ENCODE measurements at places on chromosomes 1 and 21.

DNA sequence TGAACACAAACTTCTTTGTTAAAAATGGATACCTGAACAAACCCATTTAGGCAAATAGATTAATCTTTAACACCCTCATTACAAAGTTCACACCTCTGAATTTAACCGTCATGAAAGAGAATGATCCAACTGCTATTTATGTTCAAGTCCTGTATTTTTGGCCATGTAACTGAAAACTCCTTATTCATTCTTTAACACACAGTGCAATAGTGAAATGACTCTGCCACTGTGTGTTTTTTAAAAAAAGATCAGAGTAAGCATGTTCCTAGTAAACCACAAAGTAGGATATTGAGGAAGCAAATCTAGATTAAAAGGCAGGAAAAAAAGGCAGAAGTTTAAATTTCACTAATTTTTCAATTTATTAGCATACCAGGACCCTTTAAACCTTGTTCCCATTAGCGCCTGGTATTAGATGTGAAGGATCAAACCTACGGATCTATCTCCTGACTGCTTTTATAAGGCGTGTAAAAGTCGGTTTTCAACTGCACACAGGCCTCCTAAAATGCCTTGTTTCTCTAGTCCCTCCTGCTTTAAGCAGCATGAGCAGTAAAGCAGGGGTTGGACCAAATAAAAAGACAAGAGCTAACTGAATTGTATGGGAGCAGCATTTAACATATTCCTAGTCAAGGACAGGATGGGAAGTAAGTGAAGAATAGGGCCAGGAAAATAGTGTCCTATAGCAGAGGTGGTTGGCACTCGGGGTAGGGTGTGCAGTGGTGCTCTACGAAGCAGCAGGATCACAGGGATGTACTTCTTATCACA is 33.4 kb downstream of the NUCKS1 start:
- no peak for DNase-seq

DNA sequence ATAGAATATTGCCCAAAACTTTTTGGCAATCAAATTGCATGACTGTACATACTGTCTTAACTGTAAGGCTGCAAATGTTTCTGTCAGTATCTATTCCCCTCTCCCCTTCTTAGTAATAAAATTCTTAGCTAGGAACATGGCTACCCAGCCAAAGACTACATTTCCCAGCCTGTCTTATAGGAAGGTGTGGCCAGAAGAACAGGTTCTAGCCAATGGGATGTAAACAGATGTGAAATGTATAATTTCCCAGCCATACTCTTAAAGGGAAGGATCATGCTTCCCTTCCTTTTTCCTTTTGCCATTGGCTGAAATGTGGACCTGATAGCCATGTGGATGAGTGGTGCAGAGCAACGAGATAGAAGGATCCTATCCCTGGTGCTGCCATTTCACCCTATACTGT is 7.0 kb upstream of the HIVEP3 start:
- DNase-seq, result no peak

DNA sequence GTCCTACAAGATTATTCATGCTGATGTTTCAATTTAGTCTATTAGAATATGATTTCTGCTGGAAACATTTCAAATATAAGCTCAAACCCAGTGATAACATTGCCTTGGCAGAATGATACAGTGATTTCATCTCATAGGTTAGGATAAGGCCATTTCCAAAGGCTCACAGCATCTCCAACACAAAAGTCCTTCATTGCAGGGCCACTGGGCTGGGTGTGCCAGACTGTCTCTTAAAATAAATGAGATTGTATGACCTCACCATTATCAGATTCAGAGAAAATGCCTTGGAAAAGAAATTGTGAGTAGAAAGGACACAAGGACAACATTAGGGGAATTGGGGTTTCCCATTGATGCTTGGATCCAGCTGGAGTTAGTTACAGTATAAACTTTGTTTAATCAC is 30.4 kb downstream of the NGF start:
- DNase-seq, result no peak

GRCh38 chr1:22953740-22954141 is 18.9 kb downstream of the LACTBL1 start:
- no peak for DNase-seq

DNA sequence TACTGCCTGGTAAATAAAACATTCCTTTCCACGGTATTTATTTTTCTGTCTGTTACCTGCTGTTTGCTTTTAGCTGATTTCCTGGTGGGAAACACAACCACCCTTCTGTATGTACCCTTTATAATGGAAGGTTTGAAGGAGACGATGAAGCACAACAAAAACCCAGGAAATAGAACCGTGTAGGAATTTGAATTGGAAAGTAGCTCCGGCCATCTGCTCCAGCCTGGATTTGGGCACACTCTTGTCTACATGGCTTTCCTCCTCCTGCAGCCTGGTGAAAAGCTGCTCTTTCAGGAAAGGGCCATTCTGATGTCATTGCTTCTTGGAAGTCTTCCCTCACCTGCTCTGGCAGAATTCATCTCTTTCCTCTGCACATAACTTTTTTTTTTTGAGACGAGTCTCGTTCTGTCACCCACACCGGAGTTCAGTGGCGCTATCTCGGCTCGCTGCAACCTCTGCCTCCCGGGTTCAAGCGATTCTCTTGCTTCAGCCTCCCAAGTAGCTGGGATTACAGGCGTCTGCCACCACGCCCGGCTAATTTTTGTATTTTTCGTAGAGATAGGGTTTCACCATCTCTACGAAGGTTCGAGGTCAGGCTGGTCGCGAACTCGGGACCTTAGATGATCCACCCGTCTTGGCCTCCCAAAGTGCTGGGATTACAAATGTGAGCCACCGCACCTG is 2.7 kb downstream of the AK4 start:
- no peak for DNase-seq

- DNase-seq, result no peak
Observed at GRCh38 chr21:25568246-25568645, 39.0 kb downstream of the MRPL39 start.

- peak; percentile 43 for DNase-seq
Observed at GRCh38 chr21:42865776-42866160, 13.6 kb downstream of the WDR4 start.

DNA sequence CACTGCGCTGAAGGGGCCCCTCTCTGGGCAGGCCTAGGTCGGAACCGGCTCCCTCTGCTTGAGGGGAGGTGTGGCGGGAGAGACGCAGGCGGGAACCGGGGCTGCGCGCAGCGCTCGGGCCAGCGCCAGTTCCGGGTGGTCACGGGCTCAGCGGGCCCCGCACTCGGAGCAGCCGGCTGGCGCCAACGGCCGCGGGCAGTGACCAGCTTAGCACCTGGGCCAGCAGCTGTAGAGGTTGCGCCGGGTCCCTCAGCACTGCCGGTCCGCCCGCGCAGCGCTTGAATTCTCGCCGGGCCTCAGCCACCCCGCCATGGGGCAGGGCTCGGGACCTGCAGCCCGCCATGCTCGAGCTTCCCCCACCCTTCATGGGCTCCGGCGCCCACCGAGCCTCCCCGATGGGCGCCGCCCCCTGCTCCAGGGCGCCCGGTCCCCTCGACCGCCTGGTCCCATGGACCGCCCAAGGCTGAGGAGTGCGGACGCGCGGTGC is 254.6 kb downstream of the COL11A1 start:
- no peak for DNase-seq

DNA sequence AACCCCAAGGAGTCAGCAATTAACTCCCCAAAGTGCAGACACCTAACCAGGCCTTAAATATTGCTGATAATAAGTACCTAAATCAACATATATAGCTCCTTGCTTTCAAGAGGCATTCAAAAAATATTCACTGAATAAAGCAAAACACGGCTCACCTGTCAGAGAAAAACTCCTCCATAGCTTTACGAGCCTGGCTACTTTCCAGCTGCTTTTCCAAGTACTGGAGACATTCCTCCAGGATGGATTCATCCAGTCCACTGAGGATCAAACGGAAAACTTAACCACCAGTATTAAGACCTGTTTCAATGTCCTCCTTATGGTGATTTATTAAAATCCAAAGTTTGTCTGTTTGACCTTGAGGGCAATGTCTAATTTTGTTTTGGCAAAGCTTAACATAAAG is 44.6 kb downstream of the UBR4 start:
- no peak for DNase-seq

- DNase-seq, result no peak
Observed at GRCh38 chr1:207131163-207131562, 27.1 kb downstream of the C4BPA start.

DNA sequence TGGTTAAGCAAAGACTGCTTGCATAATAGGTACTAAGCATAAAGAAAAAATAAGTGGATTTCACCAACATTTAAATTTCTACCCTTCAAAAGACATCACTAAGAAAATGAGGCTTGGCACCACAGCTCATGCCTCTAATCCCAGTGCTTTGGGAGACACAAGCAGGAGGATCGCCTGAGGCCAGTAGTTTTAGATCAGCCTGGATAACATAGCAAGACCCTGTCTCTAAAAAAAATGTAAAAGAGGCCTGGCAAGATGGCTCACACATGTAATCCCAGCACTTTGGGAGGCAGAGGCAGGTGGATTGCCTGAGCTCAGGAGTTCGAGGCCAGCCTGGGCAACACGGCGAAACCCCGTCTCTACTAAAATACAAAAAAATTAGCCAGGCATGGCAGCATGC is 73.0 kb downstream of the PIGK start:
- DNase-seq, result no peak

DNA sequence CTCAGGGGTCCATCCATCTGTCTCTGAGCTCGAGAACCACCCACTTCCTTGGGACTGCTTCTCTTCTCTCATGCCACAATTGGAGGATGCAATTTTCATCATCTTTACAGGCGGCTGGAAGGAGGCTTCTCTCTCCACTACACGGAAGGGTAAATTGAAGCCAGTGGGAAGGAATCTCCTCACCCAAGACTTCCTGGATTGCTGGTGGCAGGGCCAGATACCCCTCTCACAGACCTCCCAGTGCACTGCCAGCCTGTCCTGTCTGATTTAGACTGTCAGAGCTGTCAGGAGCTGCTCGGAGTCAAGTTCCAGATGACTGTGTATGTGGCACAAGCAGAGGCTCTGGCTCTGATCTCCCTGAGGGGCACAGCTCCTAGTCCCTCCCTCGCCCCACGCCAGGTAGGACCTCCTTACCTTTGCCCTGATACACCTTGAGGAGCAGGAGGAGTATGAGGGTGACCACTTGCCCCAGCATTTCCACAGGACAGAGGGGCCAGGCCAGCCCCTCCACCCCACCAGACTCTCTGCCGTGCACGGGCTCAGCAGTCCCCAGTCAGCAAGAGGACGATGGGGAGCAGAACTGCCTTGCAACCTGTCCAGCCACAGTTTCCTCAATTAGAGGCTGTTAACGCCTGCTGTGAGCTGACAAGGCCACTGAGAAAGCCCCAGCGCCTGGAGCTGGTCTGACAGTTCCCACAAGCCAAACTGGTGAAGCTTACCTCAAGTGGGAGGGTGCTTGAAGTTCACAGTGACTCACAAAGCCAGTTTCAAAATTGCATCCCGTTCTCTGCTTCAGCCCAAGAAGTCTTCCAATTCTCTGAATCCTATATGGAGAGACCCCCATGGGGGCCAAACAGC is at the start of gene CD244:
TSS of gene CD244 (minus strand) at position 685 of the 858 bp plus-strand sequence. CDS start at position 475, 210 bp downstream.
- no peak for DNase-seq

- DNase-seq, result no peak
Observed at GRCh38 chr1:185735701-185736064, 1.5 kb downstream of the HMCN1 start.

- DNase-seq, result no peak
Observed at GRCh38 chr1:9628541-9629444, 22.7 kb upstream of the PIK3CD start.

DNA sequence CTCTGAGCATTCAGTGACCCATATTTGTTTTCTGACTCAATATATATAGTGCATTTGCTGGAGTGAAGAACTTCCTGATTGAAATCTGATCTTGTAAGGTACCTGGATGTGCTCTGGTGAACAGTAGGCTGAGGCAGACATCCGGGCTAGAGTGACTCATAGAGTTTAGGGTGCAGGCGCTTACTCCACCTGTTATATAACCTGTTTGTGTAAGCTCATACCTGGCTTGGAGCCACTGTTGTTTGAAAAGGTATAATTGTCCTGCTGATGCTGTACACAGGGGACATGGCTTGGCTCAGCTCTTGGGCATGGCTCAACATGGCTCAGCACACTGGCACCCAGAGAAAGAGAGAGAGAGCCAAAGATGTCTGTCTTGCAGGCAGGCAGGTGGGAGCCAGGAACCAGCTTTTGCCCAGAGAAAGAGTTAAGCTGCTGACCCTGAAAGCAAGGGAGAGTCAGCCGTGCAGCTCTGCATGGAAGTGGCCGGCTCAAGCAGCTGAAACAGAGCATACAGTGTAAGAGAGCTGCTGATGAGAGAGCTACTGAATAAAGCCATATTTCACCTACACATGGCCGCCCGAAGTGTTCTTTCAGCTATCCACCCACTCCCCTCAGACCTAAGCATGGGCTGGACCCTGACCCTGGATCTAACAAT is 43.2 kb downstream of the GJA5 start:
- DNase-seq, result peak; percentile 21

DNA sequence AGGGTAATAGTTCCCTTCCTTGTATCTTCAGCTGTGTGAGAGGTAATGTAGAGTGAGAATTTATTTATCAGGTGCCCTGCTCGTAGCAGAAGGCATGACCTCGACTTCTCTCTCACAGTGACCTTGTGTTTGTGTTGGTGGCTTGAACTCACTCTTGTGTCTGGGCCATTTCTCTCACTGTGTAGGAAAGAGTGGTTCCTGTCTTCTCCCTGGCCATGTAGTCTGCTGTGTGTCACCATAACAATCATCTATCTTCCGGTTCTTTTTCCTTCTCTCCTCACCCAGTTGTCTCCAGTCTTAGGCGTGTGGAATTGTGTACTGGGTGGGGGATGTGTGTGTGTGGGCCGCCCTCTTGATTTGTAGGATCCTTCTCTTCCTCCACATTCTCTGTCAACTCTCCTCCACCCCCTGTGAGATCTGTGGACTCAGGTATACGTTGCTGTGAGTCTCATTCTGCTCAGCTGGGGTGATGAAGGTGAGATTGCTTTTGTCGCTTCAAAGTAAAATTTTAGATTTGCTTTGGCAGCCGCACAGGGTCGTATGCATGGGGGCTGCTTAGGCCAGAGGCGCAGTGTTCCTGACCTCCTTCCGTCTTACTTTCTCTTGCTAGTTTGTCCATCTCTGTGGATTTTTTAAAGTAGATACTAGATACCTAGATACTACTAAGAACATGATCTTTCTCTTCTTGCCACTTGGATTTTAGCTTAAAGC is 31.6 kb downstream of the MAPKAPK2 start:
- no peak for DNase-seq

DNA sequence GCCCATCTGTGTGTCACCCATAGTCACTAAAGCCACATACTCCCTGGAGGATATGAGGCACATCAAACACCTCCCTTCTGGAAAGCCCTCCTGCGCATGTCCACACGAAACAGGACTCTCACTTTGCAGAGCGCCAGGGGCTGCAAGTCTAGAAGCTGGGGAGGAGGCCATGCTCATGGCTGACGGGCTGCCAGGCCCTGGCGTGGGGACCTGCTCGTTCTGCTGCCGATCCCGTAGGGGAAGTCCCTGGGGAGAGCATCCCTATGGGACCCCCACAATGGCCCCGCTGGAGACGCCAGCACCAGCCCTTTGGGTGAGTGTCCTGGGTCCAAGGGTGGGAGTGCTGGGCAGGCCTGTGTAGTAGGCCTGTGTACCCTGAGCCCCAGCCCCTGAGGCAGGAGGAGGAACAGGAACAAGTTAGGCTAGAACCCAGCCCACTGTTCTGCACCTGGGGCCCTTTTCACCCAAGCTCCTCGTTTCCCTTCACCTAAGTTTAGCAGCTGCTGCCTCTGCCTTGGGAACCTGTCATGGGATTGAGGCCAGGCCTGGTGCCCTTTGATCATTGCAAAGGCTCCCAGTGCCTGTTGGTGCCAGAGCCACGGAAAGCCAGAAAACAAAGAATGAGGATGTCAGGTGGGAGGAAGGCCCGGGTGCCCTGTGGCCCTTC is 9.9 kb downstream of the FAM3B start:
- no peak for DNase-seq
